T47D (cell line): ENCODE measurements at places on chromosomes 4 and X.

- DNase-seq, result no peak
Observed at GRCh38 chrX:8711401-8711800, 20.5 kb downstream of the ANOS1 start.

DNA sequence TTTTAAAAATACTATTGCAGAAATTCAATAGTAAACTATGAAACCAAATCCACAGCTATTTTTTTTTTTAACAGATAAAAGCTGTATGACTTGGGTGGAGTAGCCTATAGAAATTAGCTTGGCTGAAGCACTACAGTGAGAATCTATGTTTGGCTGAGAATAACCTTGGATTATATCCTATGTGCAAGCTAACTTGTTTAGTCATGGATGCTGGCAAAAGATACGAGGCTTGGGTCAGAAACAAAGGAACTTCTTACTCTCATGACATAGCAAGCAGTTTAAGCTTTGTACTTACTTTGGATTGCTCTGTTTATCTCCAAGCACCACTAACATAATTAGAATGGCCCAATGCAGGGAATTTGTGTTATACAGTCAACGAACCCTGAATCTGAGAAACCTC, 119.2 kb upstream of the GRID2 start:
- no peak for DNase-seq

DNA sequence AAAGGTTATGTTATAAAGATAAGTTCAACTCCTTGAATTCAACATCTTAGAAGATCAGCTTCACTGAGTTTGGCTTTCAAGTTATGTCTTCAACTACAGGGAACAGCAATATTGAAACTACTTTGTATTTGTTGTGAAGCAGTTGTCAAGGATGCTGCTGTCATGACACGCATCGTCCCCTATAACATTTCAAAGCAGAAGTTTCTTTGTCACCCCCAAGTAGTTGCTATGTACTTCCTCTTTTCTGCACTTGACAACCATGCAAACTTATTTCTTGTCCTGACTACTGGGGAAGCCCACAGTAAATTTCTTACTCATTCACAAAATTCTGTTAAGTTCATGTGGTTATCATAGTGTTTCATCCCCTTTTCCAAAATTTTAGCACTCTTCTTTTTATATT, 14.3 kb downstream of the ANTXR2 start:
- DNase-seq, result no peak

GRCh38 chr4:163776957-163777356, 282.5 kb downstream of the TMA16 start:
- DNase-seq, result no peak

DNA sequence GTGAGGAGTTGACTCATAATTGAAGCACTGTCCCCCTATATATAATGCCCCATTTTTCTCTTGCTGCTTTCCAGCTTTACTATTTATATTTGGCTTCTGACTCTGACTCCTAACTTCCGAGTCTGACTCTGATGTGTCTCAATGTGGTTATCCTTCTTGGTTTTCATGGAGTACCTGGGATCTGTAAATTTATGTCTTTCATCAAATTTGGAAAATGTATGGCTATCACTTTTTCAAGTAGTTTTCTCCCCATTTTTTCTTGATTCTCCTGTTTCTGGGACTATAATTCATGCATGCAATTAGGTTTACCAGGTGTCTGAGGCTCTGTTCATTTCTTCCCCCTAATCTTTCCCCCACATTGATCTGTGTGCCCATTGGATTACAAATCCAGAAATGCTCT, 156.8 kb upstream of the SFRP2 start:
- DNase-seq, result no peak

- DNase-seq, result no peak
Observed at GRCh38 chr4:123606946-123607542, 210.4 kb downstream of the SPRY1 start.

DNA sequence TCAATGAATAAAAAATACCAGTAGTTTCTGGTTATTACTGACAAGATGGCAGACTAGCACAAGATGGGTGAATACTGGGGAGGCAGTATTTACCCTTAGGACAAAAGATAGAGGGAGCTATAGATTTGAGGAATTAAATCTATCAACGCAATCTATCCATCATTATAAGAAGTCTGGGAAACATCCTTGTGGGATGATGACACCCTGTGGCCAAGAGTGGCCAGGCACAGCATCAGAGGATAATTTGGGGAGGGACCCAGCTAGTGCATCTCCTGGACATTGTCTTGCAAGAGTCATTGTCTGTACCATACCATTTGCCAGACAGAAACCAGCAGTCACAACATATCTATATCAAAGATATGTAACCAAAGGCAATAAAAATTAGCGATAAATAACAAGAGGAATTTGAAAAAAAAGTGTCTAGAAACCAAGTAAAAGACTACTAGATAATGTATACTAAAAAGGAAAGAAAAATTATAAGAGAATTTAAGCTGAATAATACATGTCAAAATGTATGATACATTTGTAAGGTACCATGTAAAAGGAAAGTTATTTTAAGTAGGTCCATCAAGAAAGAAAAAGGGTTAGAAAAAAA, 22.9 kb downstream of the KCTD8 start:
- DNase-seq, result no peak

DNA sequence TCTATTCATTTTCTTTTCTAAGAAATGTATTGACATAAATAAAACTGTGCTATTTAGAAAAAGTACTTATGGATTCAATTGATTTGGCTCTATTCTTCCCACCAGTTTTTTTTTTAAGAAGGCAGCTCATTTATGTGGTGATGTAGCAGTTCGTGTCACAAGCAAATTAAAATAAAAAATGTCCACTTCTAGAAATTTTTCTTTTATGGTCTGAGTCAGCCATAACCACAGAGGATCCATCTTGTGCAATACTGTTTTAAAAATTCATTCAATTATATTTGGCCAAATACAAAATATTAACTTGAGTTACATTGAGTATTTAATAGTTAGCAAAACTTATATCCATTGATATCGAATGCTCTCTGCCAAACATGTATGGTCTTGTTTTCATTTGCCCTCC, 207.9 kb upstream of the FAT1 start:
- no peak for DNase-seq

DNA sequence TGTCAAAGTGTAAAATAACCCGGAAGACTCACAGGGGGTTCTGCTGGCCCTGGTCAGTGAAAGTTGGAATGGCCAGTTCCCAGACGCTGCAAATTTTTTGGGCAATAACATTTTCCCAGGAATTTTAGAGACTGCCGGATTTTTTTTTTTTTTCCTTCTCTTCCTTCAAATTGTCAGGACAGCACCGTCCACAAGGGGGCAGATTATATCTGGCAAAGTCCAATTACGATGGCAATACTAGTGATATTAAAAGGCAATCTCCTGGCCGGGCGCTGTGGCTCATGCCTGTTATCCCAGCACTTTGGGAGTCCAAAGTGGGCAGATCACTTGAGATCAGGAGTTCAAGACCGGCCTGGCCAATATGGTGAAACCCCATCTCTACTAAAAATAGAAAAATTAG, 20.5 kb downstream of the SLC25A5 start:
- no peak for DNase-seq
